ENCODE measurements at places on chromosomes 5 and 9. TPM values are rescaled to one million over a fixed set of nuclear protein-coding genes. Genes with fewer than 3 reads are reported as not detected.

- no peak for ATAC-seq
Observed at GRCh38 chr5:43061352-43062075, 21.4 kb upstream of the ANXA2R start.

DNA sequence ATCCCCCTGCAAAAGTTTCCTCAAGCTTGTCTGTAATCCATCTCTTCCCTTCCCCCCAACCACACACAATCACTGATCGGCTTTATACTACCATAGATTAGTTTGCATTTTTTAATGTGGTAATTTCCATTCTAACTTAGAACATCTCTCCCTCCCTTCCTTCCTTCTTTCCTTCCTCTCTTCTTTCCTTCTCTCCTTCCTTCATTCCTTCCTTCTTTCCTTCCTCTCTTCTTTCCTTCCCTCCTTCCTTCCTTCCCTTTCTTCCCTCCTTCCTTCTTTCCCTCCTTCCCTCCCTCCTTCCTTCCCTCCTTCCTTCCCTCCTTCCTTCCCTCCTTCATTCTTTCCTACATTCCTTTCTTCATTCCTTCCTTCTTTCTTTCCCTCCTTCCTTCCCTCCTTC lies 166.2 kb upstream of the MSX2 start:
- ATAC-seq: no peak

- ATAC-seq: no peak
Observed at GRCh38 chr5:35543408-35543807, 74.3 kb upstream of the SPEF2 start.

GRCh38 chr5:78648359-78649210 lies at the start of gene LHFPL2:
Gene LHFPL2, minus strand, starts transcription at chr5:78648772. Its CDS starts 138,559 bp downstream, at chr5:78510213.
- peak; percentile 88 for ATAC-seq

DNA sequence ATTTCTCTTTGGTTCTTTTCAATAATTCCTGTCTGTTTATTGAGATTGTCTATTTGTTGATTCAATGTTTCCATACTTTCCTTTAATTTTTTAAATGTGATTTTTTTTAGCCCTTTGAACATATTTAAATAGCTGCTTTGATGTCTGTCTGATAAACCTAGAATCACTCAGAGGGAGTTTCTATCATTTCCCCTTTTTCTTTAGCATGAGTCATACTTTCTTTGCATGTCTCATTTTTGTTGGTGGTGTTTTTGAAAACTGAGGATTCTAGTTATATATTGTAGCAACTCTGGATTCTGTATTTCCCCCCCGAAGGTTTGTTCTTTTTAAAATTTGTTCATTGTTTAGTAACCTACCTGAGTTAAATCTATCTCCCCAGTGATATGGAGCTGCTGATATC lies 24.2 kb upstream of the ZNF618 start:
- ATAC-seq: no peak

DNA sequence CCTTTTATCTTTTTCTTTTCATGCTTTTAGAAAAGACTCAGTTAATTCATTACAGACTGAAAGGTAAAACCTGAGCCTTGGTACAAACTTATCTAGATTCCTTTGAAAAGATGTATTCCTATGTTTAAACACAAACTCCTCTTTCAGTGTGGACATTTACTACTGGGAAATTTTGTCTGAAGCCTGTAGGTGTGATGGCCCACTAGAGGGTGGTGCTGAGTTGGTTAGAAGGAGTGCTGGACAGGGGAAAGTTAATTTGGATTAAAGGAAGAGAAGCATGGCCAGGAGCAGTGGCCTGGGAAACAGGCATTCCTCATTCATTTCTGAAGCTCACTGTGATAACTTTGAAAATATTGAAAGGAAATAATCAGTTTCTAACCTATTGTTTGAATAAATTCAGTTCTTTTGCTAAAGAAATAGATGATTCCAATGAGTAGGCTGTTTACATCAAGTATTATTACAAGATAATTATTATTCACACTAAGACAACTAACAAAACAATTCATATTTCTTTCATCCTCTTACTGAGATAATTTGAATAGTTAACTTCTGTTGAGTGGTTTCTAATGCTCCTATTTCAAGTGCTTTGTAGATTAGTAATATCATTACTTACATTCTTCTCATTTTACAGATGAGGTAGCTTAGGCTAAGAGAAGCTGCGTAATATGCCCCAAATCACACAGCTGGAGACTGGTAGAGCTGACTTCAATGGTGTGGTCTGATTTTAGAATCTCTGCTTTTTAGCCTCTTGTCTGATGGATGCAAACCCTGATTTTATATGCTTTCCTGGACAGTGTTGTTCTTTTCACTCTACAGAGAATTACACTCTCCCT lies 150.9 kb downstream of the ADGRV1 start:
- ATAC-seq: peak; percentile 56

- ATAC-seq: no peak
Observed at GRCh38 chr5:158590746-158591300, 508.9 kb downstream of the EBF1 start.

DNA sequence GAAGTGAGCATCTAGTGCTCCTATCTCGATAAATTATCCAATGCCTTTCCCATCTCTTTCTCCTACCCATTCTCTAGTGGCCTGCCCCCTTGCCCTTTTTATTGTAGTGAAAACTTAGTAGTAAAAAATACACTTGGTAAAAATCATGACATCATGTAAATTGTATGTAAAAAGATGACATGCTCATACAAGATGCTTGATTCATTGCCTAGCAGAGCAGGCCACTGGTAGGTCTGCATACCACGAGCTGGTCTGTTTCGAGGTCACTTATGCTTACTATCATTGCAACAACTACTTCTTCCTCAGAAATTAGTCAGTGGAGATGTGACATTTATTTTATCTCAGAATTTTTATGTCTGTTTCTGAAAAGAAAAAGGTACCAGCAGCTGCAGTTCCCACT lies 177.3 kb downstream of the C9orf152 start:
- ATAC-seq: no peak

DNA sequence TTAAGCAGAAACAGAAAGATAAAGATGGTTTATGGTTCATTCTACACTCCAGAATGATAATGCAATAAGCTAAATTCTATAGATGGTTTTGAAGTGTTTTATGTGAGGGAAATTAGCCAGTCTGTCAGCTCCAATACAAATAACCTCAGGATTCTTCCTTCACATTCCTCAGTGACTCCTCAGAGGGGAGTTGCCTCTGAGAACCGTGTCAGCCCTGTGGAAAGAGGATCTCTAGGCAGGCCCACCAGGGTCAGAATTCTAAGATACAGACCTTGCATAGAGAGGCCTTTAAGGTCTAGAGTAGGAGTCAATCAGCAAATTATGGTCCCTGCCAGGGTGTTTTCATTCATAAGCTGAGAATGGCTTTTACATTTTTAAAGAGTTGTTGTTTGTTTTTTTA lies 26.6 kb downstream of the RUSC2 start:
- peak; percentile 70 for ATAC-seq

GRCh38 chr5:53288511-53288910 lies 179.0 kb upstream of the MOCS2 start:
- ATAC-seq: no peak

ADAMTS19 gene
- 1.8 TPM for total RNA-seq

OR1Q1 gene
- total RNA-seq: not detected

EIF4E1B gene
- total RNA-seq: 0.32 TPM

CDX1 gene
- 0.84 TPM for total RNA-seq
